ENCODE measurements at places on chromosomes 16 and 17. TPM values are rescaled to one million over a fixed set of nuclear protein-coding genes. Genes with fewer than 3 reads are reported as not detected.

Gene CRISPLD2
- 27.5 TPM for total RNA-seq

Gene ZNF624
- not detected for total RNA-seq

Gene NEUROD2
- total RNA-seq, result not detected

Gene HOXB8
- total RNA-seq, result not detected

Gene ADAD2
- total RNA-seq, result not detected

Gene RNU2-1
- not detected for total RNA-seq

Gene GRIN2A
- 0.26 TPM for total RNA-seq

Gene CDK3
- total RNA-seq, result 3.4 TPM

Gene GLIS2
- total RNA-seq, result 6.0 TPM

Gene SRCAP
- 30.0 TPM for total RNA-seq

Gene ZNF19
- 3.6 TPM for total RNA-seq

Gene KCNJ12
- total RNA-seq, result 0.52 TPM

Gene FOXL1
- not detected for total RNA-seq

Gene CEP131
- 22.7 TPM for total RNA-seq

Gene SCARF1
- total RNA-seq, result 9.1 TPM

Gene ZFP3
- total RNA-seq, result 5.3 TPM

Measured in body of pancreas (tissue), 4 donors.